ENCODE measurements at places on chromosomes 1 and 21. TPM values are rescaled to one million over a fixed set of nuclear protein-coding genes. Genes with fewer than 3 reads are reported as not detected.
A peak's percentile ranks its signal among the peaks of the same experiment; 100 is the strongest.

DNA sequence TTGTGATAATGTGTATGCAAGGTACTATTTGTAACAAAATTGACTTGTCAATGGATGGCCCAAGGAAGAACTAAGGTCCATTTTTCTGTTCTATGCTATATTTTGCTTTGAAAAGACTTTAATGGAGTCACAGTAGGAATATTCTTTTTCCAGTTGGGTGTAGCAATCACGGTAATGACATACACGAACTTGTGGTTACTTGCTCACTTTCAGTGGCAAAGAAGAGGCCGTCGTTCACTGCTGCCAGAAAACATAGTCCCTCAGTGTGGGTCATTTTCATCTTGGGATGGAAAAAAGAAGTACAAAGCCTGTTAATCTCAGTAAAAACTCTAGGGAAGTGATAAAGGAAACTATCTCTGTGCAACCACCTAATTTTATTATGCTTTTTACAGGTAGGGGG, 47.8 kb upstream of the LAMC2 start:
- H3K27ac ChIP-seq = no peak overlapping the region
- no peaks in the 10 kb centered on the region for H3K27me3 ChIP-seq
- peaks cover 3% of the 10 kb centered on the region for H3K4me1 ChIP-seq
- H3K36me3 ChIP-seq = peaks cover 2% of the 10 kb centered on the region
- no peak for DNase-seq

The CD46 gene
- polyA plus RNA-seq = 308 TPM

The KIF17 gene
- polyA plus RNA-seq = 1.3 TPM

GRCh38 chr1:171420810-171421209, 64.5 kb upstream of the PRRC2C start:
- no peak overlapping the region for H3K4me3 ChIP-seq
- H3K4me1 ChIP-seq = no peaks in the 10 kb centered on the region
- DNase-seq = no peak
- no peaks in the 10 kb centered on the region for H3K36me3 ChIP-seq

- H3K36me3 ChIP-seq = no peaks in the 10 kb centered on the region
- no peak for DNase-seq
- no peak overlapping the region for H3K4me3 ChIP-seq
- H3K4me1 ChIP-seq = no peaks in the 10 kb centered on the region
- H3K27me3 ChIP-seq = peaks cover 56% of the 10 kb centered on the region
- no peak overlapping the region for H3K27ac ChIP-seq
Measured at GRCh38 chr1:156929596-156930238, 9.3 kb downstream of the LRRC71 start.

- no peak for DNase-seq
- no peak overlapping the region for H3K27ac ChIP-seq
- no peaks in the 10 kb centered on the region for H3K36me3 ChIP-seq
- no peaks in the 10 kb centered on the region for H3K4me1 ChIP-seq
- no peak overlapping the region for H3K4me3 ChIP-seq
Measured at GRCh38 chr1:14780271-14780670, 181.8 kb downstream of the KAZN start.

DNA sequence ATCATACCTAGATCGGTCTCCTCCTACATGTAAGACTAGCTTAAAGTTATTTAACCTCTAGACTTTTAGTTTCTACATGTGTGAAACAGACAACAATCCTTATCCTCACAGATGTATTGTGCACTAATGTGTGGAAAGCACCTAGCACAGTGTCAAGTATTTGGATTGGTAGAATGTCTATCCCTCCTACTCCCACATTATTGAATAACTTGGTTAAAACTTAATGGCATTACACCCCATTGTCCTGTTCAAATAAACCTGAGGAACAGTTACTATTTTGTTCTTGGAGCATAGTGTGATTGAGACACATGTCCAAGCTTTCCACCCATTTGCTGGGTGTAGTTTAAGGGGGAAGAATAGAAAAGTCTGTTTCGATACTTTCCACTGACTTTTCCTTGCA, 208.8 kb upstream of the JUN start:
- no peaks in the 10 kb centered on the region for H3K36me3 ChIP-seq
- no peaks in the 10 kb centered on the region for H3K4me1 ChIP-seq

GRCh38 chr1:64597113-64597512, 127.2 kb downstream of the CACHD1 start:
- no peaks in the 10 kb centered on the region for H3K4me1 ChIP-seq
- no peak overlapping the region for H3K4me3 ChIP-seq
- no peaks in the 10 kb centered on the region for H3K36me3 ChIP-seq
- no peak overlapping the region for H3K27ac ChIP-seq
- no peak for DNase-seq

GRCh38 chr1:89598450-89599331, 34.2 kb upstream of the LRRC8C start:
- H3K27ac ChIP-seq = no peak overlapping the region
- no peaks in the 10 kb centered on the region for H3K27me3 ChIP-seq
- no peak overlapping the region for H3K4me3 ChIP-seq

The TRIM45 gene
- 4.7 TPM for polyA plus RNA-seq

GRCh38 chr1:151326619-151327222, 495 bp downstream of the PI4KB start:
- H3K27ac ChIP-seq = peak overlapping the region; percentile 81
- peak overlapping the region; percentile 87 for H3K4me3 ChIP-seq
- no peaks in the 10 kb centered on the region for H3K27me3 ChIP-seq
- DNase-seq = no peak

- no peaks in the 10 kb centered on the region for H3K36me3 ChIP-seq
- H3K27me3 ChIP-seq = no peaks in the 10 kb centered on the region
- no peaks in the 10 kb centered on the region for H3K4me1 ChIP-seq
Measured at GRCh38 chr1:65355031-65355712, 45.8 kb downstream of the DNAJC6 start.

DNA sequence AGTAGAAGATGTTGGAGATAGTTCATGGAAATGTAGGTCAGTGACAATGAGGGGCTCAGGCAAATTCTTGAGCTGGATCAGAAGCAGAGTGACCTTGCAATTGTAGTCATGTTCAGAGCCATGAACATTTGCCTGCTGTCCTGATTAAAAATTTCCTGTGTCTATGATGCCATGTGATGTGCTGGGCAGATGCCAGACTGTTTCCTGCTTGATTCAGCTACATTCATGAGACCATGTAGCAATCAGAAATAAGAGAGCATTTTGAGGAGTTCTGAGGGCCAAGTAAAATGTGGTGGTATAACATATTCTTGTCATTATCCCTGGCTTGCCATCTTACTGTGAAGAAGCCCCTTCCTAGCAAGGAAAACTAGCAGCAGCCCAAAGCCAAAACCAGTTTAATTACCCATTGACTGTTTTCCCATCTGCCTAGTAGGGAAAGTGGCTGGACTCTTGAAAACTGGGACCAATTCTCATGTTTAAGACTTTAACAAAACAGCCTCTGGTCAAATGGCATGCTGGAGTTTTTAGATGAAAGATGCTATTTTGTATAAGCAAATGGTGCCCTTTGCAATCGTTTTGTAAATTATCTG, 118.3 kb downstream of the NOS1AP start:
- no peak overlapping the region for H3K27ac ChIP-seq
- no peak for DNase-seq
- H3K4me1 ChIP-seq = peaks cover 4% of the 10 kb centered on the region
- no peak overlapping the region for H3K4me3 ChIP-seq
- no peaks in the 10 kb centered on the region for H3K27me3 ChIP-seq
- H3K36me3 ChIP-seq = no peaks in the 10 kb centered on the region

The C1orf232 gene
- polyA plus RNA-seq = not detected

DNA sequence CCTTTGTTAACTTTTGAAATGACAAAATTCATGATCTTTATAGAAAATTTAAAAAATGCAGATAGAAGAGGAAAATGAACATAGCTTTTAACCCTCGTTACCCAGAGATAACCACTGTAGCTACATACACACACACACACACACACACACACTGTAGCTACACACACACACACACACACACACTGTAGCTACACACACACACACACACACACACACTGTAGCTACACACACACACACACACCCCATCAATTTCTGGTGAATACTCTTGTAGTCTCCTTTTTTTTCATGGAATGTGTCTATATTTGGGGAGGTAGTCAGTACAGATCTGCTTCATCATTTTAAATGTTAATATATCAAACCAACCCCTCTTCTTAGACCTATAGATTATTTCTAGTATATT, 58.5 kb downstream of the SH3BGR start:
- H3K4me3 ChIP-seq = no peak overlapping the region
- DNase-seq = no peak
- H3K36me3 ChIP-seq = no peaks in the 10 kb centered on the region
- no peak overlapping the region for H3K27ac ChIP-seq
- H3K4me1 ChIP-seq = no peaks in the 10 kb centered on the region

DNA sequence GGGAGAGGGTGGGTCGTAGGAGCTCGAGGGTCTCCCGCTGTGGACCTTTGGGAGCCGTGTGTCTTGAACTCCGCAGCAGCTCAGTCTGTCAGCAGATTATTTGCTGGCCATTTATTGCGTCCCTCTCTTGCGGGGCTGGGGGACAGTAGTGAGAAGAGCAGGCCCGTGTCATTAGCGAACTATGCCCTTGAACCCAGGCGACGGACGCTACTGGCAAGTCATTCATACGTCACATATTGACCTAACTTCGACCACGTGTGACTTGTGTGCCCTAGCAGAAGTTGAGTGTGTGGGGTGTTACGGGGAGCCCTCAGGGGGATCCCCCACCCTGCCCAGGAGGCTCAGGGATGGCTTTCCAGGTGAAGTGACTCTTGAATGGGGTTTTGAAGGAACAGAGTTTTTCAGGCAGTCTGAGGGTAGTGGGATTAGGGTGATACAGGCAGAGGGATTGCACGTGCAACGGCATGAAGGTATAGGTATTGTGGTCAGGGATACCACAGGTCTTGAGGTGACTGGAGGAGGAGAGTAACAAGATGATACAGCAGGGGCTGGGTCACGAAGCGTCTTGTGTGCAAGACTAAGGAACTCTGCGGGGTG, 13.0 kb downstream of the RCC1 start:
- DNase-seq = peak; percentile 49
- H3K4me1 ChIP-seq = peaks cover 15% of the 10 kb centered on the region

The FAM151A gene
- polyA plus RNA-seq = 22.0 TPM

GRCh38 chr1:101522486-101522885, 285.7 kb downstream of the S1PR1 start:
- no peaks in the 10 kb centered on the region for H3K27me3 ChIP-seq
- no peaks in the 10 kb centered on the region for H3K4me1 ChIP-seq
- H3K4me3 ChIP-seq = no peak overlapping the region
- no peak overlapping the region for H3K27ac ChIP-seq
- no peaks in the 10 kb centered on the region for H3K36me3 ChIP-seq

The COL11A1 gene
- 0.03 TPM for polyA plus RNA-seq

The S100A7 gene
- not detected for polyA plus RNA-seq

GRCh38 chr1:198123133-198123532, 33.7 kb upstream of the NEK7 start:
- H3K27ac ChIP-seq = no peak overlapping the region
- no peaks in the 10 kb centered on the region for H3K4me1 ChIP-seq
- no peaks in the 10 kb centered on the region for H3K36me3 ChIP-seq
- no peak for DNase-seq
- no peak overlapping the region for H3K4me3 ChIP-seq

The SPATA6 gene
- 6.2 TPM for polyA plus RNA-seq

- H3K36me3 ChIP-seq = no peaks in the 10 kb centered on the region
- H3K27ac ChIP-seq = no peak overlapping the region
- no peak for DNase-seq
- no peaks in the 10 kb centered on the region for H3K27me3 ChIP-seq
Measured at GRCh38 chr1:41742219-41742618, 176.5 kb downstream of the HIVEP3 start.

The HPCAL4 gene
- 0.22 TPM for polyA plus RNA-seq

DNA sequence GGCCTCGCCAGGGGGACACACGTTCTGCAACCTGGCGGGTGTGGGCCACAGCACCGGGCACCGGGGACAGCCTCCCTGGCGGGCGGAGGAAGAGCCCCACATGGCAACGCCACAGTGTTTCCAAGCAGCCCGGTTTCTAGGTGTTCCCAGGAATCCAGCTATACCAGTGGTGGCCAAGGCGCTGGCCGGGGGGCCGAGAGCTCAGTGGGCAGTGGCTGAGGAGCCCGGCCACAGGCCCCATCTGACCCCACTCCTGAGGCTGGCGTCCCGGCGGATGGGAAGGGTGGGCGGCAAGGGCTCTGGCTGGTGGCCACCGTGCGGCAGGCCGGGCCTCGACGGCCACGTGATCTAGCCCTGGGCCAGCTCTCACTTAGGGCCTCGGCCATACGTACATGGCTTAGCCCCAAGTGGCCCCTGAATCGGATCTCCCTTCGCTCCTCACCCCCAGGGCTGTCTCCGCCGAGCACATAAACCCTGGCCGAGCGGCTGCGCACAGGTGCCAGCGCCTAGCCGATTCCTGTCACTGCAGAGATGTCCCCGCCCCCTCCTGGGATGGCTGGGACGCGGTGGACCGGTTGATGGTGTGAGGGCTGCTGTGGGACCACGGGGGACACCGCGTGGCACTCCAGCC, 68.7 kb downstream of the MORN1 start:
- H3K4me1 ChIP-seq = peaks cover 23% of the 10 kb centered on the region
- no peak for DNase-seq
- H3K27ac ChIP-seq = peak overlapping the region; percentile 21
- H3K4me3 ChIP-seq = no peak overlapping the region
- H3K36me3 ChIP-seq = no peaks in the 10 kb centered on the region
- no peaks in the 10 kb centered on the region for H3K27me3 ChIP-seq

- H3K36me3 ChIP-seq = peaks cover 12% of the 10 kb centered on the region
- H3K4me1 ChIP-seq = no peaks in the 10 kb centered on the region
- DNase-seq = no peak
- H3K4me3 ChIP-seq = no peak overlapping the region
- H3K27ac ChIP-seq = no peak overlapping the region
Measured at GRCh38 chr1:236844499-236845271, 49.6 kb downstream of the MTR start.

DNA sequence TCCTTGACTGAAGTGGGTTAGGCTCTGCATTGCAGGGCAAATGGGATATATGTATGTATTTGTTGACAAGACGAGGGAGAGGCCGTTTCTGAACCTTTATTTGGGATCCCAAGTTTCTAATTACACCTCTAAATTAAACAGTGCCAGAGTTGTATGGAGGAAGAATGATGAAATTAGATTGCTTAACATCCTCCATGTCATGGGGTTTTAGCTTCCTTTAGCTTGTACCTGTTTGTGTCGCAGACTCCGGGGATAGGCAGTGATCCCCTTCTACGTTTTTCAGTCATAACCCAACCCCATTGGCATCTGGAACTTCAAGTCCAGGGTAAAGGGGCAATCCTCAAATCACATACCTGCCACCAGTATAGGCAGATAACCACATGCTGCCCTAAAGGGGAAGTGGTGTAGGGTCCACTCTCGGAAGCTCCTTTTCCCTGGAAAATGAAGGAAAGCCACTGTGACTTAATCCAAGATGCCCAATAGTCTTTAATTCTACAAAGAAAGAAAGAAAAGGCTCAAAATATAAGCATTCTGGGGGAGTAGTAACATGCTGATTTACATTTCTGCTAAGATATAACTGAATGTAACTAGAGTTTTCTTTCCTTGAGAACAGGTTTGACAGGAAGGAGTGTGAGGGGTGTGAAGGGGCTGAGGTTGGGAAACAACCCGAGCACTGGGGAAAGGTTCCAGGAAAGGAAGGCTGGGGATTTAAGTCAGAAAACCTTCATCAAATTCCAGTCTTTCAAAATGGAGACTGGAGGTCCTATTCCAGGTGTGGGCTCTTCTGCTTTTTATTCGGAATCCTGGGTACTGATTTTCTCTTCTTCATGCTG, 77.6 kb downstream of the RGL1 start:
- peaks cover 2% of the 10 kb centered on the region for H3K36me3 ChIP-seq
- DNase-seq = no peak
- H3K27ac ChIP-seq = no peak overlapping the region
- H3K4me3 ChIP-seq = no peak overlapping the region
- H3K27me3 ChIP-seq = no peaks in the 10 kb centered on the region

- peak overlapping the region; percentile 72 for H3K27ac ChIP-seq
- no peaks in the 10 kb centered on the region for H3K27me3 ChIP-seq
- no peak overlapping the region for H3K4me3 ChIP-seq
- H3K4me1 ChIP-seq = peaks cover 10% of the 10 kb centered on the region
- peak; percentile 48 for DNase-seq
Measured at GRCh38 chr1:209672705-209673630, 2.2 kb upstream of the G0S2 start.

Measured in small intestine (tissue), 16 donors.